ENCODE measurements at places on chromosomes 7 and 10.
A peak's percentile ranks its signal among the peaks of the same experiment; 100 is the strongest.

DNA sequence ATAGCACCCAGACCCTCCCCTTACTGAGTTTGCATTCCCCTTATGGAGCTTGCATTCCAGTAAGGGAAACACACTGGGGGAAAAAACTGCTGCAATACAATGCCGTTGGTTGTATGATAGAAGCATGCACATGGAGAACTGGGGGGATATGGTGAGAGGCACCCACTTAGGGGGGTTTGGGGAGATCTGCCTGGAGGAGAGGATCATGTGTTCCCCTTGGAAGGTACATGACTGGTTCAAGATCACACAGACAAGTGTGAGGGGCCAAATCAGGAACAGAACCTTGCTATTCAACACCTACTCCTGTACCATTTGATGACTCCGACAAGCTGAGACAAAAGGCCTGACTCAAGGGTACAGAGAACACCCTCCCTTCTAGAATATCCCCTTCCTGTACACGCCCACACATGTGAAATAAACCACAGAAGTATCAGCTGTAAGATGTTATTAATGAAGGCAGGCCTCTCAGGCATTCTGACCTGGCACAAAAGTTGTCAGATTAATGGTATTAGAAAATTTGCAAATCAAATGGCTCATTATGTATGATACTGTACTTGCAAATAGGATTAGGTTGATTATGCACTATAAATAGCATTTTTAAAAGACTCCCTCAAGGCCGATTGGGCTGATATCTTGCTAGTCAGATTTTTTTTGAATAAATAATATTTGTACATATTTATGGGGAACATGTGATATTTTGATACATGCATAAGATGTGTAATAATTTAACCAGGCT is 122.2 kb downstream of the NPY start:
- peaks cover 3% of the 10 kb centered on the region for H3K4me1 ChIP-seq
- H3K27me3 ChIP-seq: peaks cover 10% of the 10 kb centered on the region
- no peak for DNase-seq

GRCh38 chr10:99730026-99730425 is 1.9 kb downstream of the COX15 start:
- no peak for DNase-seq
- H3K36me3 ChIP-seq: peaks cover 36% of the 10 kb centered on the region
- H3K27ac ChIP-seq: no peak overlapping the region

DNA sequence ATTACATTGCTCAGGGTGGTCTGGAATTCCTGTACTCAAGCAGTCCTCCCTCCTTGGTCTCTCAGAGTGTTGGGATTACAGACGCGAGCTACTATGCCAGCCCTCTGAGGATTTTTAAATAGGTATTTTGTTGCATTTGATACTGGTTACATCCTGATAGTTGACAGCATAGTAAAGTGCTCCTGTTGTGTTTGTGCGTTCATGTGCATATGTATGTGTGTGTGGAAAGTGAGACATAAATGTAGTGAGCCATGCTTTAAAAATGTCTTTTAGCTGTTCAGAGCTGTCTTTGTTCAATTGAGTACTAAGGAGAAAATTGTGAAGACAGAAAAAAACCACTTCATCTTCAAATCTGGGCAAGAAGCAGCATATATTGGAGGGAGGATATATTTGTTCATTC is 27.8 kb downstream of the ZNRF2 start:
- no peak for DNase-seq
- peaks cover 15% of the 10 kb centered on the region for H3K4me1 ChIP-seq
- no peak overlapping the region for H3K27ac ChIP-seq
- H3K27me3 ChIP-seq: no peaks in the 10 kb centered on the region

DNA sequence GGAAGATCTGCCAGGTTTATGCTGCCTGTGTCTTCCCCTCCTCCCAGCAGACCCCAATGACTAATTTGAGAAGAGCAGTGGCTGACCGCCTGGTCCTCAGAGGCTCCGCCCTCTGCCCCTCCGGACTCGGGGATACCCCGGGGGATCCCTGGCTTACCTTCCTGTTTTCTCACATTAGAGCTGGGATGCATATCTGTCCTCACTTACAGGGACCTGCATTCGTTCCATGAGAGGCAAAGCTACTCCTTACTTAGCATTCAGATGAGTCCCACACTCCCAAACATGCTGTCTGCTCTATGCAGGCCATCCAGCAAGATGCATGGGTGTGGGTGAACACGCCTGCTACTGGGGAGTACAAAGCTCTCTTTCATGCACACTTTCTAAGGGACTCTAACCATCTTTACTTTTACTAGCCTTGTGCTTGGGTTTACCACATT is 24.0 kb downstream of the VOPP1 start:
- H3K27ac ChIP-seq: no peak overlapping the region
- no peaks in the 10 kb centered on the region for H3K27me3 ChIP-seq
- H3K4me3 ChIP-seq: no peak overlapping the region
- H3K4me1 ChIP-seq: peaks cover 24% of the 10 kb centered on the region

GRCh38 chr10:971613-972012 is 16.6 kb upstream of the GTPBP4 start:
- no peak overlapping the region for H3K4me3 ChIP-seq
- H3K27ac ChIP-seq: no peak overlapping the region
- no peak for DNase-seq

GRCh38 chr10:47104786-47105385 is 193.7 kb downstream of the PTPN20 start:
- H3K4me3 ChIP-seq: no peak overlapping the region
- H3K4me1 ChIP-seq: peaks cover 10% of the 10 kb centered on the region
- no peaks in the 10 kb centered on the region for H3K36me3 ChIP-seq
- no peak for DNase-seq

DNA sequence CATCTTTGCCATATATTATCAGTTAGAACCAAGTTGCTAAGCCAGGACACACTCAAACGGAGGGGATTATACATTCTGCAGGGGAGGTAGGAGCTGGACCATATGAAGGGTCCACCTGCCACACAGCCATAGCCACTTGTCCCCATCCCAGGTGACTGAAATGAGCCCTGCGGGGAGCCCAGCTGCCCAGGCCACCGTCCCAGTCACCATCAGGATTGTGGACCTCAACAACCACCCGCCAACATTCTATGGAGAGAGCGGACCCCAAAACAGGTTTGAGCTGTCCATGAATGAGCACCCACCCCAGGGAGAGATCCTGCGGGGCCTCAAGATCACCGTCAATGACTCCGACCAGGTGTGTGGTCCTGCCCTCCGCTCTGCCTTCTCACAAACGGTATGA is 13.7 kb downstream of the CDHR1 start:
- peaks cover 9% of the 10 kb centered on the region for H3K27me3 ChIP-seq
- DNase-seq: no peak
- no peak overlapping the region for H3K4me3 ChIP-seq
- H3K27ac ChIP-seq: no peak overlapping the region
- no peaks in the 10 kb centered on the region for H3K36me3 ChIP-seq

DNA sequence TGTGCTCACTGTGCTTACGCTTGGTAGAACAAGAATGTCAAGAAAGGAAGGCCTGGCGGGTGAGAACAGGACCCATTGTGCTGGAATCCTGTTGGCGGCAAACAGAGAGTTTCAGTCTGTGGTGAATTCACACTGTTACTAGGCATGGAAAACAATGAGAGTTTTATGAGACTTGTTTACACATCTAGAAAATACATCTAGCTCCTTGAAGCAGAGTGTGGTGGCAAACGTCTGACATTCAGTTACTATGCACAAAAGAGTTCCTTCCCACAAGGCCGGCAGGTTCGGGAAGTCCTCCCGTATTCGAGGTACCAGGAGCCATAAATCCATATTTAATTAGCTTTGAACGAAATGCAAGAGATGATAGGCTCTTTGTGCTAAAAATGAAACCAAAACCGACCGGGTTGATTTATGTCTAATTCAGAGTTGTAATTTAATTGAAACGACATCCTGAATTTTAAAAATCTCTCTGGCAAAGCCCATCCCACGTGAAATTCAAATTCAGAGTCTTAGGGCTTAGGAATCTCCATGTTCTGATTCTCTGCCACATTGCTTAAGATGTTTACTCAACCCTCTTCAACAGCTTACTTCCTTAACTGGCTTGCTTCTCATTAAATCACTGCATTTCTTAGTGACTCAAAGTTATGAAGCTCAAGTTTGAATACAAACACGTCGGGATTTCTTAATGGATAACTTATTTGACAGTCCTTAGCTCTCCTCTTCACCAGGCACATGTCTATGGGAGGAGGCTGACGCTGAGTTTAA is 299.9 kb upstream of the PITRM1 start:
- H3K4me1 ChIP-seq: peaks cover 43% of the 10 kb centered on the region
- H3K27ac ChIP-seq: peak overlapping the region; percentile 68
- peaks cover 20% of the 10 kb centered on the region for H3K27me3 ChIP-seq
- no peaks in the 10 kb centered on the region for H3K36me3 ChIP-seq
- peak overlapping the region; percentile 70 for H3K4me3 ChIP-seq
- DNase-seq: no peak

DNA sequence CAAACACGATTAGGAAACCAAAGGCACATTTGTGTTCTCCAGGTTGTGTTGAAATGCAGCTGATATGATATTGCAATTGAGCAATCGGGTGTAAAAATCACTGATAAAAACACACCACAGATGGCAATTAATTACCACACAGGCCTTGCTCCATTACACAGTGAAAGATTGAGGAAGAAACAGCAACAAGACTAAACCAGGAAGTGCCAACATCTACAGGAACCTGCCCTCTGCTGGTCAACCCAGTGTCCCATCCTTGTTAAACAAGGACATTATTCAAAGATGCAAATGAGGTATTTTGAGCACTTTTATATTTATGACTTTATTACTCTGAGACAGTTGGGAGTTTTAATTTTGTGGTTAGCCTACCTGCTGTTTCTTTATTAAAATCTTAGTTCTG is 765.6 kb upstream of the GHITM start:
- no peak for DNase-seq
- H3K4me1 ChIP-seq: no peaks in the 10 kb centered on the region
- H3K4me3 ChIP-seq: no peak overlapping the region

GRCh38 chr7:28745351-28745750 is 212.8 kb downstream of the TRIL start:
- H3K4me1 ChIP-seq: peaks cover 2% of the 10 kb centered on the region
- no peak for DNase-seq
- H3K27ac ChIP-seq: no peak overlapping the region
- peaks cover 1% of the 10 kb centered on the region for H3K27me3 ChIP-seq
- H3K4me3 ChIP-seq: no peak overlapping the region

DNA sequence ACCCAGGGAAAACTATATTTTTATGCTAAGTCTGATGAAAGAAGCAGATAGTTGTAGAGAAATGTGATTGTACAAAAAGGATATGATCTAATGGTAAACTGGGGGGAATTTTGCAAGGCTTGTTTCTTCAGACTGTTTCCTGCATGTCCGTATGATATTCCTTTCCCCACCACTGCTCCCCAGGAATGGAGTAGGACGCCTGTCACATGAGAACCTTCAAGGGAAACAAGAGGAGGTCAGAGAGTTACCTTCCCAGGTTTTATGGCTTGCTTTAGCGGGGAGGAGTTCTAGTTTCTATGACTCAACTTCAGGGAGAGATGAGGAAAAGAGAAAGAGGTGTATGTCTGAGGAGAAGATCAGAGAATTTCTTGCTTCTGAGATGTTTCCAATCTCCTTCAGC is 16.4 kb upstream of the ITPRID1 start:
- H3K4me1 ChIP-seq: no peaks in the 10 kb centered on the region
- DNase-seq: no peak

Measured in activated CD8-positive, alpha-beta T cell treated with anti-CD3 and anti-CD28 coated beads, Interleukin-2, amount 10 ng/mL, durations not matched to agents 7 days and 5 days (primary cell).